ENCODE measurements at places on chromosomes 2 and 18. TPM values are rescaled to one million over a fixed set of nuclear protein-coding genes. Genes with fewer than 3 reads are reported as not detected.

DNA sequence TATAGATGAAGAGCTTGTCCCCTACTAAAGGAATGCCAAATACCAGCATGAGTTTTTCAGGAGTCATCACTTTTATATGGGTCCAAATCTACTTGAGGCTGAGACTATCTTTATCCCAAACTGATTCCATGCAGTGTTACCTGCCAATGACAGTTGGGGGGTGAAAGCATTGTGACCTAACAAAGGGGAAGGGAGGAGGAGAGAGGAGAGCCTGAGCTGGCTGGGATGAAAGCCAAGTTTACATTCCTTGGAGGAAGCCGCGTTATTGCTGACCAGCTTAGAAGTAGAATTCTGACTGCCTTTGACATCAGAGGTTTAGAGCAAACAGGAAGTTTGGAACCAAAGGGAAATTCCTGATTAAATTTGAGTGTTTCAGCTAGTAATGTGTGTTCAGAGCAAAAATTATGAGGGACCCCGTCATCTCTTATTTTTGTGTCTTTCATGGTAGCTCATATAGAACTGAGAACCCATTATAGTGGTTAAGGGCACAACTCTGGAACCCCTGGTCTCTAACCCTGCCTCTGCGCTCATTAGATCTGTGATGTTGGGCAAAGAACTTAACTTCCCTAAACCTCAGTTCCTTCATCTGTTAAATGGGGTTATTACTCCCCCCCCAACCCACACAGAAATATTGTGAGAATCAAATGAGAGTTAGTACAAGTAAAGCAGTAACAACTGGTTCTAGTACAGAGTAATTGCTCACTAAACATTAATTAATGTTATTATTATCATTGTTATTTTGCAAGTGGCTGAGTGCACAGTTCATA lies 199.3 kb upstream of the EPAS1 start:
- DNase-seq = peak; percentile 66

DNA sequence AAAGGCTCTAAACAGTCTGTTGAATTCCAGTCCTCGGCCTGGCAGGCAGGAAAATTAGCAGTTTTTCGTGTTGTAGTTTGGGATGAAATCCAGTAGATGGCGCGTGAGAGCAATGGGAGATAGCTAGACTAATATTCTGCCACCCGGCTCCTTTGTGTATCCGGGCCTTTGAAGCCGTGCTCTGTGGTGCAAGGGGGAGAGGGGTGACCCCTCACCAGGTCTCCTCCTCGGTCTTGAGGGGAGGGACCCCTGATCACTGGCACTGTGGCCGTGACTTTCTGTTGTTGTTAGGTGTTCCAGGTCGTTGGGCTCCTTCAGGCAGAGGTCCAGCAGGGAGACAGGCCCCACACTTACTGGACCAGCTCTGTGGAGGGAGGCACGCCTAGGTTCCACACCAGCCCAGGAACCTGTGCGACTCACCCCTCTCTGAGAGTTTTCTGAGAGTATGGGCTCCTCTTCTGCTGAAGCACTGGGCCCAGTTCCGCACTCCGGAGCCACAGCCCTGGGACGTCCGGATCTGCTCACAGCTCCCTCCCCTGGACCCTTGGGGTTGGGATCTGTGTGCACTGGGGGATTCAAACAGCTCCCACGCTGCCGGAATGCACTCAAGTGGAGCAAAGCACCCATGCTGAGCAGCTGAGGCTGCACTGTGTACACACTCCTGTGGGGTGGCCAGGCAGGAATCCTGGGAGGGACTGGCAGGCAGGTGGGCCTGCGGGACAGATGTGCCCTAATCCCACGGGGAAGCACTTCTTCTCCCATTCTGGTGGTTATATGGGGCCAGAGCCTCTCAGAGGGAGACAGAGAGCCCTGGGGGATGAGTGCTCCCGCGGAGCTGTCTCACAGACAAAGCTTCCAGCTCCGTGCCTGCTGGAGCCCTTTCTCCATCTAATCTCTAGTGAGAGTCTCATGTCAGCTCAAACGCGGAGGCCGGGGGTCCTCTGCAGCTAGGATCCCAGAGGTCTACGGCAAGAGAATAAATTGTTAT lies 8.8 kb downstream of the GKN2 start:
- peak; percentile 63 for DNase-seq

- DNase-seq = no peak
Measured at GRCh38 chr2:151374436-151374835, 17.0 kb downstream of the TNFAIP6 start.

DNA sequence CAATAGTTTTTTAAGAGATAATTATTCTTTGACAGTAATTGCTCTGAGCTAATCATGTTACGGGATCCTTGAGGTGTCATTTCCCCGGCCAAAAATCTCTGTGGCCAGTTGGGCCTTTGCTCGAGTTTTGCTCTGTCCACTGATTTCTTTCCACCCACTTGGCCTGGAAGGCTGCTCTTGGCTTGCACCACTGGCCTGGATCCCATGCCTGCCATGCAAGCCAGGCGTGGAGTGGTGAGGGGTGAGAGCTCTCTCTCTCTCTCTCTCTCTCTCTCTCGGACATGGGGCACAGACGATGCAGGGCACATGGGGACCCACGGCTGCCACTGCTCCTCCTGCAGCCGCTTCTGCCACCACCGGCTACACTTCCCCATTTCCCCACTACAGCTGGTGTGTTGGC lies 853.0 kb upstream of the GCFC2 start:
- DNase-seq = no peak

GRCh38 chr2:62569907-62570841 lies 64.2 kb upstream of the TMEM17 start:
- DNase-seq = no peak

- DNase-seq = no peak
Measured at GRCh38 chr18:35466815-35467623, 30.7 kb downstream of the INO80C start.

DNA sequence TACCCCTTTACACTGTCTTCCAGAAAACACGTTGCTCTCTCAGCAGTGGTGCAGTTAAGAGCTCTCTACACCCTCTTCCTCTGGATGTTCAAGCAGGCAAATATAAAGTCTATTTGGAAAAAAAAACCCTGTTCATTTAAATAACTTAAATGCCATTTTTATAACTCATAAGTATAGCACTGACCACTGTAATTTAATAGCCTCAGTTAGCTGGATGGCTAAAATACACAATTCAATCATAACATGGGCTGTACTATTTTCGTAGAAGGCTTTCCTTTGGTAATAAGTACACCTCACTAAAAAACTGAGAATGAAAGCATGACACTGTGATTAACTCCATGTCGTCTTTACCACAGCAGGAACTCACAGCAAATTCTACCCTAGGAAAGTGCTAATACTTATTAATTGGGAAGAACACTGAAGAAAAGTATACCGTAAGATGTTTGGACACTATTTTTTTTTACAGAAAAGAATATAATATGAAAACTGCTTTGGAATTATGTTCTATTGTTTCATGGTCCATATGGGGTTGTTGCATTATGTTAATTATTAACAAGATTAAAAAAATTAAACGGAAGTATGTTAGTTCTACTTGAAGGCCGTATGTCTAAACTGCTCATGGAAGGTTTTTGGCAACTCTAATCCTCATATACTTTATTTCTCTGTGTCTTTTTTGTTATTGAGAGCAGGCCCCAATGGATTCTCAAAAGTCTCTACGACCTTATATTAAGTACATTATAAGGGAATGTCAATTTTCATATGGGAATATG lies 269.1 kb downstream of the ZNF385B start:
- no peak for DNase-seq

- no peak for DNase-seq
Measured at GRCh38 chr18:11587846-11588245, 21.6 kb upstream of the SLC35G4 start.

DNA sequence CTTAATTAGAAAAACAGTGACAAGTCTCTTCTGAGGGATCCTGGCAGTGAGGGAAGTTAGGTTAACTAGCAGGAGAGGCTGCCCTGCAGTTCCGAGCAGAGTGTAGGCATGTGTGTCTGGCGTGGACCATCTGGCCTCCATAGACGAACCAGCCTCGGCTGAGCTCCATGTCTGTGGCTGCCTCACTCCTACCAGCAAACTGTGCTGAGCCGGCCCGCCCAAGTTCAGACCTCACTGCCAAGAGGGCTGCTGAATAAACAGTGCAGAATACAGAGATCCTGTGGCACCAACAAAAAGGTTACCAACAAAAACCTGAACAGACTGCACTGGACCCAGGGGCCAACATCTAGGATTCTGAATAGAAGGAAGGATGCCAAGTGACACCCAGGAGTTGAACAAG lies 27.3 kb downstream of the INO80C start:
- DNase-seq = peak; percentile 80

GRCh38 chr2:138112536-138112935 lies 148.3 kb downstream of the HNMT start:
- no peak for DNase-seq

GRCh38 chr18:22268641-22269128 lies 99.3 kb downstream of the GATA6 start:
- no peak for DNase-seq

DNA sequence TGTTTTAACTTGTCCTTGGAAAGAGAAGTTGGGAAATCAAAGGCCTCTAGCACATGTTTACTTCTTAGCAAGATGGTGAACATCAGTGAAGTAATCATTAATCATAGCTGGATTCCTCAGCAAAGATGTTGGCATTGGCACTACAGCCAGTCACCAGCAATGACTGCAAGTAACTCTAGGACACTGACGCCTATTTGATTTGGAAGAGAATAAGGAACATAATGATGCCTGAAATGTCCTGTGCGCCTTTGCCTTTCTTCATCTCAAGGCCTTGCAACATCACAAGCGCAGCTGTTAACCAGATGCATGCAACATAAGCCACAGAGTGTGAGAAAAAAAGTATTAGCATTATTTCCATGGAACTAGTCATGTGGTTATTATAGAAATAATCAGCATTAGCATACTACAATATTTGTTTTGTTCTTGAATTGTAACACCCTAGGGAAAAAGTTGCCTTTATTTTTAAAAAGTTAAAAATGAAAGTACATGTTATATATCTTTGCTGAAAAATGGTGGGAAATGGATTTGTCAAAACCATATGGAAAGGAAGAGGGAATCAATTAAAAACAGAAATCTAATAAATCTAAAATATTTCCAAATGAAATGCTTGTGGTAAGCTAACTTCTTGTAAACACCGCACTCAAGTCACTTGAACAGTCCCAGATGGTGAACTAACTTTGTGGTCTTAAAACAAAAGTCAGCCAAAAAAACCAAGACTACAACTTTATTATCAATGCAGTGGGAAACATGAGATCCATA lies 55.6 kb downstream of the THADA start:
- DNase-seq = peak; percentile 85

The AGBL5 gene
- total RNA-seq = 31.9 TPM

The CRYBA2 gene
- total RNA-seq = 3.0 TPM

The LAMA1 gene
- total RNA-seq = 59.6 TPM

The OSBPL6 gene
- 2.4 TPM for total RNA-seq

The ADGRF3 gene
- total RNA-seq = 0.34 TPM

The PDCD1 gene
- 0.27 TPM for total RNA-seq

The LOXHD1 gene
- total RNA-seq = 1.4 TPM

The DCC gene
- total RNA-seq = 3.7 TPM

The GRP gene
- 1.4 TPM for total RNA-seq

The SERPINB10 gene
- not detected for total RNA-seq

The SERPINB11 gene
- total RNA-seq = 37.8 TPM
